Hippocampal formation (tissue), 2 donors: ENCODE measurements at places on chromosomes 3 and 15.

DNA sequence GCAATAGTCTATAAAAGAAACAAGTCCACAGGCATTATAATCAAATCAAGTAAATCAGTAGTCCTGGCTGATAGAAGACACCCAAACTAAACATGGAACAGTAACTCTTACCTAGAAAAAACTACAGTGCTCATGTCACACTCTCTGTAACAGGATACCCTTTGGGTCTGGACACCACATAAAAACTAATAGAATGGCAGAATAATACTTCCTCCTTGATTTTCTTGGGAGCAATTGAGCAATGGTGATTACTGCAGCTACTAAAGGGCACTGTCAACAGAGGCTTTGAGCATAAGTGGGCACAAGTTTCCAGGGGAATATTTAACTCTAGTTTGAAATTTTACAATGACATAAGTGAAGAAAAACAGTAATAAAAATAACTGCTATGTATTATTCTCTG is 59.5 kb downstream of the GLB1 start:
- DNase-seq: no peak

- DNase-seq: no peak
Observed at GRCh38 chr15:69509131-69509530, 56.5 kb downstream of the RPLP1 start.

GRCh38 chr3:130293247-130293646 is 52.2 kb upstream of the COL6A5 start:
- DNase-seq: no peak

DNA sequence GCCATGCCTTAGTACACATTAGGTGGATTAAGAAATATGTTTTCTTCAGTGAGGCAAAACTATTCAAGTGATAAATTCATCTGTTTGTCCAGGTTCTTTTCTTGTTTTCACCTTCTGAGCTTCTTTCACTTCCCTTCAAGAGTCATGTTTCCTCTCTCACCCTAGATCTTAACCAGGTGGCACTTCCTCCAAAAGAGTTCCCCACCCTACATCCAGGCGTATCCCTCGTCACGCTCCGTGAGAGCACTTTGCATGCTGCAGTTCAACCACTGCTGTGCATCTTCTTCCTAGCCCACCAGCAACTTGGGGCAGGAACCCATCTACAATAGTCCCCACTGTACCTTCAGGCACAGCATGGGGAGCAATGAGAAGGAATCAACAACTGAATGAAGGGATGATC is 28.9 kb downstream of the OSBPL10 start:
- no peak for DNase-seq

GRCh38 chr3:82130046-82130445 is 368.6 kb upstream of the GBE1 start:
- peak; percentile 22 for DNase-seq

GRCh38 chr3:126659915-126660886 is 5.3 kb upstream of the TXNRD3 start:
- no peak for DNase-seq

GRCh38 chr15:85761635-85762034 is 33.1 kb downstream of the KLHL25 start:
- no peak for DNase-seq

DNA sequence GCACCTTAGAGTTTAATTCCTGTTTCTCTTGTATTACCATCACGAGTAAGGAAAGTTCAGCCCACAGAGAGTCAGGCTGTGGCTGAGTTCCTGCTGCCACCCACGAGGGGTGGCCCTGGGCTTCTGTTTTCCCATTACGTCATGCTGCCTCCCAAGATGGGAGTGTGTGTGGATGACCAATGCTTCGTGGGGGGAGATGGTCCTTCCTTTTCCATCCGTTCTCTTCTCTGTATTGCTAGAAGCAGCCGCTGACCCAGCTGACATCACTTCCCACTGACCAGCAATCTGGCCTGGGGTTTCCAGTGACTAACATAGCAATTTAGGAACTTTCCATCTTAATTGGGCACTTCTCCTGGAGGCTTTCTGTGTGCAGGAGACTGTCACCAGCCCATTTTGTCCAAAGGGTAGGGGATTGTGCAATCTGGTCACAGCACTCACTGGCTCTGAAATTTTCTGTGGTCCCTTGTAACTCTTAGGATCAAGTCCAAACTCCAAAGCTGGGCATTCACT is 9.3 kb downstream of the IRAK2 start:
- peak; percentile 39 for DNase-seq

GRCh38 chr3:101778385-101779046 is 495 bp upstream of the NXPE3 start:
- DNase-seq: no peak

DNA sequence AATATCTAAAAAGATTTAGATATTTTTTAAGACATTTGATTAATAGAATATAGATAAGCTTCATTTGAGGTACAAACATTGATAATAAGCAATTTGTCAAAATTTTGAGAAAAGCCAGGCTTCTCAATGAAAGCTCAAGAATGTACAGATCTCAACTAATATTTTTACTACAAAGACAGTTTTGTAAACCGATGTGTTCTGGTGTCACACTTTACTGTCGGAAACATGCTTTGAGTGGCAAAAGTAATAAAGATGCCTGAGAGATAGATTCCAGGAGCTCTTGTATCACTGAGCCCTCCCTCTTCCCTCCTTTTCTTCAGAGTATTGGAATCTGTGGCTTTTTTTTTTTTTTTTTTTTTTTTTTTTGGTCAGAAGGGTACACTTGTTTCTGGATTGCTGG is 45.0 kb upstream of the THRB start:
- no peak for DNase-seq

DNA sequence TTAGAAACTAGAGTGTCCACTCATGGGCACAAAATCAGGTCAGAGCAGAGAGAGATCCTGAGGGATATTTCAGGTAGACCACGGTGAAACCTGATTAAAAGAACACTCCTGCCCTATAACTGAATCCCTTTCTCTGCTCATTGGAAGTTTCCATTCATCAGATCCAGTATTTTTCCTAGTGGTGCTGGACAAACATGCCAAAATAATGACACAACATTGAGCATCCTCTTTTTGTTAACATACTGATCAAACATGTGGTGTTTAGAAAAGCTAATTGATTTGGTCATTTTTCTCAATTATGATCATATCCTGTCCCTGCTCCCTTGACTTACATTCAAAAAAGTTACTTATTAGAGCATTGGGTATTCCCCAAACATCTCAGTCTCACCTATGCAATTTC is 27.2 kb downstream of the PTX3 start:
- no peak for DNase-seq

DNA sequence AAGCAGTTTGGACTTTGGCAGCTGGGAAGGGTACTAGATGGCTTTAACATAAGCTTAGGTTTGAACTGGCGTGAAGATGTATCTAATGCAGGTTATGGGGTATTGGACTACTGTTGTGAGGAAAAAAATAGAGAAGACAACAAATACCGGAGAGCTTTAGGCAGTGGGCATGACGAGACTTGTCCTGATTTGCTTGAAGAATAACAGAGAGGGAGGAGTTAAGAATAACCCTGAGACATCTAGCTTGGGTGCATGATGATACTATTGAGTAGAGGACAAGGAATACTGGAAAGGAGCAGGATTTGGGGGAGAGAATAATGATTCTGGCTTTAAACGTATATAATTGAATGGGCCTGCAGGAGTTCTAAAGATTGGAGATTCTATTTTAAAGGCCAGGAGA is 249.5 kb upstream of the AZI2 start:
- no peak for DNase-seq

DNA sequence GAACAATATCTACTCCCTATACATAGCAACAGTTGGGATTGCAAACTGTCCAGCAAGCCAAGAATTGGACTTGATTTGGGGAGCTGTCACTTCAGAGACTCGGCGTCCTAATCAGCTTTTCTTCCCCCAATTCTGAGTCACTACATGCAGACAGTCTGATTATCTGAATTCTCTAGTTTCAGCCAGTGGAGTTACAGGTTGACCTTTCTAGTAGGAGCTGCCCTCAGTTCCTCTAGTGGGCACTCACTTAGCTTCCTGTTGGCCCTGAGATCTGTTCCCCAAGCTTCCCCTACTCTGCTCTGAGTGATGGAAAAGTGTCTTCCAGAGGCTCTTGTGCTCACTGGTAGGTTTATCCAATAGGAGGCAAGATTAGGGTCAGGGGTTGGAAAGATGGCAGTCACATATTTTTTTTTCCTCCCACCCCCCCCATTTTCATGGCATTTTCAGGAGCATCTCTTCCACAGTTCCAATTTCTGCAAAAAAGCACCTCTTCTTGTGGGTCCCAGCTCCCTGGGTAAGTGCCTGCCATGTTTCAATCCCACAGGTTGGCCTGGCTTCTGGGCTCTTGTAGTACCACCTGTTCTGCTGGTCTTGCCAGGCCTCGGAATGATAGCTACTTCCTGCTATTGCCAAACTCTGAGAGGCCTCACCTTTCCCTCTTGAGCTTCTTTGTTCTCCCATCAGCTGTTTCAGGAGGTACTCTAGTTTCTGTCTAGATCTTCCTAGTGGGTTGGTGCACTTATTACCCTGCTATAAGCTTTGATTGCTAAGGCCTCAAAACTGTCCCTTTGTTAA is 182.2 kb downstream of the RAP2B start:
- DNase-seq: no peak

GRCh38 chr3:189995129-189995528 is 125.6 kb downstream of the P3H2 start:
- DNase-seq: no peak

GRCh38 chr3:77530870-77531269 is 491.0 kb downstream of the ROBO2 start:
- no peak for DNase-seq

DNA sequence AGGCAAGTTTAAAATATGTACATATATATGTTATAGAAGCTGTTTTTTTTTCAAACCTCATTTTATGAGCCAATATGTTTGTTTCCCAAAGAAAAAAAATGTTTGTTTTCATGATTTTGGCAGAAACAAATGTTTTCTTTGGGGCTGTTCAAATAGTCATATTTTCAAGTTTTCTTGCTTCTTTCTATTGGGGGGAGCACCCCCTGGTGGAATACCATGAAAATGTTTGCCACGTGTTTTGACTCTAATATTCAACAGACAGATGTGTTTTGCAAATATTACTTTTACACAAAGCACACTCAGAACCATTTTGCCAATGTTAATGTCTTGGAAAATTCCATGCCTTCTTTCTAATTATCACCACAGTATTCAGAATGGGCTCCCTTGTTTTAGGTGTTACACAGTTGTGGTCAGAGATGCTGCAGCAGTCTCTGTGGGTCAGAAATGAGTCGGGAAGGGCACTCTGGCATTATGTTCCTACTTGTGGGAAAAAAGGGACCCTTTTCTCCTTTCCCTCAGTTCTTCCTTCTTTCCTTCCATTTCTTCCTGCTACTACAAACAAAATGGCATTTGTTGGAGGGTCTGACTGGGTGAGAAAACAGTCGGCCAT is 817.0 kb downstream of the TUSC7 start:
- DNase-seq: no peak

GRCh38 chr3:17081520-17081919 is 196.8 kb downstream of the PLCL2 start:
- DNase-seq: no peak

GRCh38 chr3:151856118-151856517 is 17.3 kb upstream of the SUCNR1 start:
- no peak for DNase-seq

GRCh38 chr15:73629798-73630429 is 3.3 kb downstream of the NPTN start:
- DNase-seq: no peak

GRCh38 chr3:100184948-100185570 is 70.8 kb upstream of the FILIP1L start:
- DNase-seq: peak; percentile 47

DNA sequence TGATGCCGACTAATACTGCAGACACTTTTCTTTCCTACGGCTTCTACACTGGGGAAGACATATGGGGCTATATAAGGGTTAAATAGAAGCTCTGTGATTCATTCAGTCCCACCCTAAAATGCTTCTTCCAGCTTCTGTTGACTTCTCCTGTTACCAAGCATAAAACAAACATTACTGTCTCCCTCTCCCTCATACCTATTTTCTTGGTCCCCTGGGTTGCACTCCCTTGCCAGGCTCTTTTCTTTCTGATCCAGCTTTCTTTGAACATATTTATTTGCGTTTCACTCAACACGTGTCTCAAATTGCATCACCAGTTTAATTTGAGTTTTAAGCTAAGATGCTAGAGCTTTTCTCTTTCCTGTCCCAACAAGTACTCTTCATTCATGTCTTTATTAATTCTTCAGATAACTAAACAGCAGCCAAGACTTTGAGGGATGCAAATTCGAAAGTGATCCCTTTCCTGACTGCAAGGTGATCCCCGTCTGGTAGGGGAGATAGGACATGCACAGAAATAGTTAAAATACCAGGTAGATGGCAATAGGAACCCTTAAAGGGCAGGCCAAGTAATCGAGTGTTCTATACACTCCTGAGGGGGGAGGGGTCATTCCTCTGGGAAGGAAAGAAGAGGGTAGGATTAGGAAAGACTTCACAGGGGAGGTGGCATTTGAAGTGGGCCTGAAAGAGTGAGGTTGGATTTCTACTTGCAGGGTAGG is 198.6 kb upstream of the BCL6 start:
- DNase-seq: no peak
